ENCODE measurements at places on chromosomes 12 and 14.

- DNase-seq = no peak
These were observed 624.2 kb downstream of the DIO2 start for GRCh38 chr14:79586989-79587598.

GRCh38 chr12:90304231-90304630, 595.6 kb upstream of the ATP2B1 start:
- DNase-seq = no peak

DNA sequence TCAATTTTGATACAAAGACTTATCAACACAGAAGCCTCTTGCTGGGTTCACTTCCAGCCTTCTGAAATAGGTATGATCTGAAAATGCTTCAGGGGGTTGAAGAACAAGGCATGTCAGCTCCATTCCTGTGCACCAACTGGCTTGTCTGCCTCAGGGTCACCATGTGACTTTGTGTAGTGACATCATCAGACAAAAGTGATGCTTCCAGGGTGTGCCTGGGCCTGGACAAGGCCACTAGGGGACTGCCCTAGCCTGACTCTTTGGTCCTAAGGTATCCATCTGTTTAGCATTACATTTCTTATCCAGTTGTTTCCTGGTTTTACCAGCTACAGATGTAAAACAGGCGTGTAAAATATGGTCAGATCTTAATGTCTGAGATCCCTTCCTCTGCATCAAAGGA, 155.6 kb downstream of the CAND1 start:
- no peak for DNase-seq

GRCh38 chr14:105891221-105891602, 364.8 kb downstream of the TMEM121 start:
- no peak for DNase-seq

DNA sequence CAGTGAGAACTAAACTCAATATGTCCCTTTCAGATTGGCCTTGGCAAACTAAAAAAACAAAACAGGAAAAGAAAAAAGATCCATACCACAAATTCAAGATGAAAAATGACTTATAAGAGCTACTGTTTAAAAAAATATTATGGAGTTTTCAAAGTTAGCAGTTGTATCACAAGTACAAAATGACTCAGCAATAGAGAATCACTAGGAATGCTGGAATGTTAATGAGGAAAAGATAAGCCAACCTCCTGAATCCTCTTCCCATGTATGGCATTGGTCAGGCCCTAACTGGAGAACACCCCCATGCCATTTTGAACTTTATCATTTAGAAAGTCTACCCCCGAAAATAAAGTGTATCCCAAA, 62.2 kb downstream of the PPP1R36 start:
- no peak for DNase-seq
